ENCODE measurements at places on chromosomes 13 and 19. TPM values are rescaled to one million over a fixed set of nuclear protein-coding genes. Genes with fewer than 3 reads are reported as not detected.
A peak's percentile ranks its signal among the peaks of the same experiment; 100 is the strongest.

ZNF841 gene
- total RNA-seq, result 13.3 TPM

ZNF560 gene
- not detected for total RNA-seq

ZNF45 gene
- total RNA-seq, result 13.0 TPM

OLFM4 gene
- not detected for total RNA-seq

MAMSTR gene
- total RNA-seq, result 8.7 TPM

DNA sequence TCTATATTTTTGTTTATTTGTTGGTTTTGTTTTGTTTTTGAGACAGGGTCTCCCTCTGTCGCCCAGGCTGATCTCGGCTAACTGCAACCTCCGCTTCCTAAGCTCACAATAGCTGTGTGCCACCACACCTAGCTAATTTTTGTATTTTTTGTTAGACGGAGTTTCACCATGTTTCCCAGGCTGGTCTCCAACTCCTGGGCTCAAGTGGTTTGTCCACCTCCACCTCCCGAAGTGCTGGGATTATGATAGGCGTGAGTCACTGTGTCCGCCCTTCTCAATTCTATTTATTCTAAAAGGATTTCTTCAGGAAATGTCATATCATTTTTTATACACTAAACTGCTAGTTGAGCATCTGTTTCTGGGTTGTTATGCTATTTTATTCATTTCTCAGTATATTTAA lies 1206.0 kb downstream of the OLFM4 start:
- DNase-seq, result no peak

DNA sequence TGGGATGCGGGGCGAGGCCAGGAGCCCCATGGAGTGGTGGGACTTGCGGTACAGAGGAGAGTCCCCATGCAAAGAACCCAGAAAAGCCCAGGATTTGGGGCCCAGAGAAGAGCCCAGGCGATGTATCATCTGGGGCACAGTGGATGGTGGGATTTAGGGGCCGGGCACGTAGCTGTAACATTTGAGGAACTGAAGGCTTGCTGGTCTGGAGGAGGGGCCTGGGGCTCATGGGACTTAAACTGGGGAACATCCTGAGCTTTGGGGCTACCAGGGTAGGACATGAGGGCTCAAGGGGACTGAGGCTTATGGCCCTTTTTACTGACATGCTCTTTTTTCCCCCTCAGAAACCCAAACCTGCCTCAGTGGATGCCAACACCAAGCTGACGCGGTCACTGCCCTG lies 13.5 kb downstream of the MED25 start:
- DNase-seq, result no peak

DNA sequence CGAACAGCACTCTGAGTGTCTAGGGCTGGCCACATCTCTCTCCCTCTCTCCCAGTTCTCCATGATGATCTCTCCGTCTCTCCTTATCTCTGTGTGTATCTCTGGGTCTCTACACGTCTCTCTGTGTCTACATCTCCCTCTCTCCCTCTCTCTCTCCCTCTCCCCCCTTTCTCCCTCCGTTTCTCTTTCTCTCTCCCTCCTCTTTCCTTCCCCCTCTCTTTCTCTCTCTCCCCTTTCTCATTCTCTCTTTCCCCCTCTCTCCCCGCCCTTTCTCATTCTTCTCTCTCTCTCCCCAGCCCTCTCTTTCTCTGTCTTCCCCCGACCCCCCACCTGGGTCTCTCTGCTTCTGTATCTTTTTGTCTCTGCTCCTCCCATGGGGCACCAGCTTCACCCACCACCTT lies 21.3 kb upstream of the TNFAIP8L1 start:
- no peak for DNase-seq

DNA sequence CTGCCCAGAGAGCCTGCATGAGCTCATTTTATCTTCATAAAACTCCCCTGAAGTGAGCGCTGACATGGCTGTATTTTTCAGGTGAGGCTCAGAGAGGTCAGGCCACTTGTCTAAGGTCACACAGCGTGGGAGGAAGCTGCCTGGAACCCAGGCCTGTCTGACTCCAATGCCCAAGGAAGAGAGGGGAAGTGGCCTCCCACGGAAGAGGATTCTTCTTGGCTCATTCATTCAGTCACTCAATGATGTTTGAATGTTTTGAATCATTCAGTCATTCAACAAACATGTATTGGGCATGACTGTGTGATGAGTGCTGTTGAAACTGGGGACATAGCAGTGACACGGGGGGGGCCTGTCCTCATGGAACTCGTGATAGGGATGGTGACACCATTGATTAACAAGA lies 12.0 kb downstream of the ACTL9 start:
- no peak for DNase-seq

- no peak for DNase-seq
These were observed 129.4 kb downstream of the PCDH20 start for GRCh38 chr13:61286148-61286745.

DNA sequence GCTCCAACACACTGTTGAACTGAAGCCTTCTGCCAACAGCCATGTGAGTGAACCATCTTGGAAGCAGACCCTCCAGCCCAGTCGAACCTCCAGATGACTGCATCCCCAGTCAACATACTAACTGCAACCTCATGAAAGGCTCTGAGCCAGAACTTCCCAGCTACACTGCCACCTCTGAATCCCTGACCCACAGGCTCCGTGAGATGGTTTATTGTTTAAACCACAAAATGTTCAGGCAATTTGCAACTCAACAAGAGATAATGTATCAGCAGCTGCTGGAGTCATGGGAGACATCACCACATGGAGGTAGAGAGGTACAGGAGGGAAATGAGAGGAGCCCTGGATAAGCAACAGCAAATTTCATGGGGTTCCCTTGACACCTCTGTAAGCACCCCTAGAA lies 266.4 kb upstream of the NBEA start:
- DNase-seq, result peak; percentile 91

DNA sequence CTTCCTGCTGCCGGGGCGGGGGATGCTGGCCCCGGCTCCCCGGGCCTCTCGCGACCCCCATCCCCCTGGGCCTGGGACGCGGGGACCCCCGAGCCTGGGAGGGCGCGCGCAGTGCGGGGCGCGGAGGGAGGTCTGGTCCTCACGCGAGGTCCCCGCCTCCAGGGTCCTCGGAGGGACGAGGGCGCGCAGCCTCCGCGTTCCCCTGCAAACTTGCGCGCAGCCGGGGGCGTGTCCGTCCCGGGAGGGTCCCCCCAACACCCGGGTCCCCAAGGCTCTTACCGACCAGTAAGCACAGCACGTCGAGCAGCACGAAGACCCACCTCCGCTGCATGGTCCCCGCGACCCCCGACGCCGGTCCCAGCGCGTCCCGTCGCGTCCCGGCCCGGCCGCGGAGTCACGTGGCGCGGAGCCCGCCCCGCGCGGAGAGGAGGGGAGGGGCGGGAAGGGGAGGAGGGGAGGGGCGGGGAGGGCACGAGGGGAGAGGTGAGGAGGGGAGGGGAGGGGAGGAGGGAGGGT lies at the start of gene PLPP2:
Gene PLPP2, minus strand, starts transcription at position 398 of the 516 bp plus-strand sequence. Its CDS starts 67 bp downstream, at position 331.
- no peak for DNase-seq

DNA sequence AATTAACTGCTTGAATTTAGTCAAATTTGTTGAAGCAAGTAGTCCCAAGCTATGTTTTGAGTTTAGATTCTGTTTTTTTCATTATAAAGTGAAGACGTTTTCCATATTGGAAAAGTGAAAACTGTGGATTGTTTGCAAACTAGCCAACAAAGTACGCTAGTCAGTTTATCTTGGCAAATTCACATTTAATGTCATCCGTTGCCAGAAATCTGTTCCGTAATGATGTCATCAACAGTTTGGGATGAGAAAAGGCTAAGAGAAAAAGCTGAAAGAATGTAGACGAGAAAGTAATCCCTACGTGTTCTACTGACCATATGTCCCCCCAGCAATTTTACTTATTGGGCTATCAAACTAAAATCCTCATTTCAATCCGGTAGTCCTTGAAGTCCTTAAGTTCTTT lies 419.6 kb downstream of the GPC6 start:
- no peak for DNase-seq

DNA sequence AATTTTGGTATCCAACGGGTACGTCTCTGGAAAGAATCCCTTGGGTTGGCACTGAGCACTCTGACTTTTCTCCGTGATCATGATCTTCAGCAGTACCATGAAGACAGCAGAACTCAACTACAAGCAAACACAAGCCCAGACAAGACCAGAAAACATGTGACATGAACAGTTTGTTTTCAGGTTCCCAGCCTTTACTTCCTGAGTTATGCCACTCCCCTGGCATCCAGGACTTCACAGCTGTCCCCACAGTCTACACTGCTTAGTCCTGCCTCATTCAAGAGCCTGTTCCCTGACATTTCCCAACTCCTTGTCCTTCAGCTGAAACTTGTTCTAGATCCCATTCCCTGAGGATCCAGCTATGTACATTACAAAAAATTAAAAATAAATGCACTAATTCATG lies 4.9 kb upstream of the N4BP2L1 start:
- peak; percentile 78 for DNase-seq

DNA sequence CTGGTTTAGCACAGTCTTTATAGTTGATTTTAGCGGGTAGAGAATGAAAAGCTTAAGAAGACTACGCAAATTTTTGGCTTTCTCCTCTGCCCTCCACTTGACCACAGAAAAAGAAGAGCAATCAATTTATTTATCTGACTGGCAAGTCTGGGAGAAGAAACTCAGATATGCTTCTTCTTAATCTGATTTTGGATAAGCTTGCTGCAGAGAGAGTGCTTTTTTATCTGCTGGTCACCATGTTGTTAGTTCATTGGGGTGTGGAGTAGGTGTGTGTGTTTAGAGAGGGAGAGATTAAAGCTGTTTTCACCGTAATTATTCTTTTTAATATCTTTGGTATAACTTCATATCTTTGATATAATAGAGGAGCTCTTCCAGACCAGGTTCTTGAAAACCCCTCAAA lies 471.4 kb upstream of the SLC10A2 start:
- DNase-seq, result no peak

GRCh38 chr13:110046811-110047210 lies 260.1 kb downstream of the COL4A1 start:
- DNase-seq, result no peak

- peak; percentile 41 for DNase-seq
These were observed 120.6 kb upstream of the GPR12 start for GRCh38 chr13:26881154-26881553.

DNA sequence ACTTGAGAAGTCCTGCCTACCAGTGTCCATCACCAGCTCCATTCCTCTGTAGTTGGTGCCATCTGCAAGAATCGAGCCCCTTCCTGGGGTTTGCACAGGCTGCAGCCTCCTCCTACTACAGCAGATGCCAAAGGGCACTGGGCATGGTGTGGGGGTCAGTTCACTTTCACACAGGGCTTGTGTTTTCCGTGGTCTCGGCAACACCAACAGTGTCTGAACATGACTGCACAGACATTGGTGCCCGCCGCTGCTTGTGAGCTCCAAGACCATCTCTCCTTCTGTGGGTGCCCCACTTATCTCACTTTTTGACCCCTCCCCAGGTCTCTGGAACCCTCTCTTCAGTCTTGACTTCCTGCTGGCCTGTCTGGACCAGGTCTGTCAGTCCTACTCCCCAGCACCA lies 15.2 kb downstream of the ZNF446 start:
- no peak for DNase-seq

- DNase-seq, result no peak
These were observed 2.5 kb upstream of the PRAM1 start for GRCh38 chr19:8504919-8505318.

DNA sequence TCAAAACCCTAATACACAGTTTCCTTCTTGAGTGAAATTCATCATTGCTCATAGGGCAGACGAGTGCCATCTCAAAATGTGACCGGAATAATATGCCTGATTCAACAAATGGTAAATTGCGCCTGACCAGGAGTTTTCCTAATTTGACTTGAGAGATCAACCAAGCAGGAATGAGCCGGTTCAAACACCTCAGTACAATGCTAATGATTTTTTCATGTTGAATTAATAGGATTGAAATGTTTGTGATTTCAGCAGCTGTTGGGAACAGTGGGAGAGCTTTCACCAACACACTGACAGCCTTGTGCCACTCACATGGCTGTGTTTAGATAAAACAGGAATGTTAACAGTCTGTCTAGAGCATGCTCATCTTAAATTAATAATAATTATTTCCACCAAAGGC lies 484.8 kb downstream of the PCDH9 start:
- no peak for DNase-seq

- DNase-seq, result no peak
These were observed 248.7 kb downstream of the TDRD3 start for GRCh38 chr13:60645676-60646075.

DNA sequence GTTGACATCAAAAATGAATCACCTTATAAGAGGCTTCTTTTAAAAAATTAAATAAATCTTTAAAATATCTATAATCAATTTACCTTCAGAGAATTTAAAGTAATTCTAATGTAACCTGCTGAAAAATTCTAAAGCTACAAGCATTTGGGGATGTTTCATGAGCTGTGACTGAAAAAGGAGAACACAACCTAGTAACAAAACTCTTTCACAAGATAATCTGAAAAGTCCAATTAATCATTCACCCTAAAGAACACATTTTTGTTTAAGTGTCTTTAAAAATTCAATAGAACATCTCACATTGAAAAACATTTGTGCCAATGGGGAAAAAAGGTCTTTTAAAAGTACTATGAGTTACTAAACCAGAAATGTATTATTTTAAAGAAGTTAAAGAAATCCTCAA lies 22.8 kb downstream of the KLF12 start:
- DNase-seq, result no peak

GRCh38 chr13:67238277-67238859 lies 8.2 kb upstream of the PCDH9 start:
- DNase-seq, result peak; percentile 62

GRCh38 chr13:32426990-32427851 lies 709 bp downstream of the N4BP2L1 start:
- DNase-seq, result no peak

GRCh38 chr19:30391052-30391451 lies 18.9 kb downstream of the ZNF536 start:
- no peak for DNase-seq

GRCh38 chr19:52351512-52351911 lies 15.5 kb downstream of the ZNF610 start:
- DNase-seq, result no peak

DNA sequence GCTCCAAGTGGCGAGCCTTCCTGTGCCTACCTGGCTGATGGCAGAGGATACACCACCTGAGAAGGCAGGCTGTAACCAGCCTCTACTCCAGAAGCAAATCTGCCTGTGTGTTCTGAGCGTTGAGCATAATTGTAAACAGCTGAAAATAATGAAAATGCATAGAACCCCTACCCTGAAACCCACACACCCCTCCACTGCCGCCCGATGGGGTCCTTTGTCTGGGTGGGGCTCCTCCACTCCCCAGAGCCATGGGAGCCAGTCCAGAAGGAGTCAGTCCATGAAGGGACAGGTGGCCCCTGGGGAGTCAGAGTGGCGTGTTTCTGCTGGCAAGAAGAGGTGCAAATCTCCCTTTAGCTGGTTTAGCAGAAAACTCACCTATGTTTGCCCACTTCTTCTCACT lies 8.0 kb upstream of the SOX1 start:
- no peak for DNase-seq

- DNase-seq, result no peak
These were observed 1.8 kb upstream of the NCCRP1 start for GRCh38 chr19:39194832-39195542.

- peak; percentile 98 for DNase-seq
These were observed 9.5 kb downstream of the GAS6 start for GRCh38 chr13:113854238-113855011.

Measured in myocyte (in vitro differentiated cells).